ENCODE measurements at places on chromosomes 12 and 14.

GRCh38 chr12:120711411-120711810 is 1.2 kb downstream of the UNC119B start:
- DNase-seq: no peak

- DNase-seq: peak; percentile 55
These were observed 10.3 kb upstream of the SP7 start for GRCh38 chr12:53346491-53346890.

GRCh38 chr14:84068288-84068687 is 1461.7 kb upstream of the FLRT2 start:
- no peak for DNase-seq

DNA sequence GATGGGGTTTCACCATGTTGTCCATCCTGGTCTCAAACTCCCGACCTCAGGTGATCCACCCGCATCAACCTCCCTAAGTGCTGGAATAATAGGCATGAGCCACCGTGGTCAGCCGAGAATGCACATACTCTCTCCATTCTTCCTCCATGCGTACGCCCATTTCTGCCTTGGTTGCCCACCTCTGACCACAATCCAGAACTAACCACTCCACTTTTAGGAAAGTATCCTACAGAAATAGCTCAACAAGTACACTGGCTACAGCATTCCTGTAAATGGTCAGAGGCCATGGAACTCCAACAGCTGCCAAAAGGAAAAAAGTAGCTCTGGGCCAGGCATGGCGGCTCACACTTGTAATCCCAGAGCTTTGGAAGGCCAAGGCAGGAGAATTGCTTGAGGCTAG is 60.7 kb downstream of the IRF2BPL start:
- DNase-seq: no peak

- DNase-seq: no peak
These were observed 550.8 kb downstream of the MED13L start for GRCh38 chr12:115726691-115727090.

- no peak for DNase-seq
These were observed 177.0 kb upstream of the G2E3 start for GRCh38 chr14:30381861-30382480.

GRCh38 chr12:62700091-62700880 is 233.7 kb downstream of the MON2 start:
- DNase-seq: peak; percentile 18

- DNase-seq: peak; percentile 93
These were observed 3.2 kb downstream of the SUSD6 start for GRCh38 chr14:69614592-69614991.

DNA sequence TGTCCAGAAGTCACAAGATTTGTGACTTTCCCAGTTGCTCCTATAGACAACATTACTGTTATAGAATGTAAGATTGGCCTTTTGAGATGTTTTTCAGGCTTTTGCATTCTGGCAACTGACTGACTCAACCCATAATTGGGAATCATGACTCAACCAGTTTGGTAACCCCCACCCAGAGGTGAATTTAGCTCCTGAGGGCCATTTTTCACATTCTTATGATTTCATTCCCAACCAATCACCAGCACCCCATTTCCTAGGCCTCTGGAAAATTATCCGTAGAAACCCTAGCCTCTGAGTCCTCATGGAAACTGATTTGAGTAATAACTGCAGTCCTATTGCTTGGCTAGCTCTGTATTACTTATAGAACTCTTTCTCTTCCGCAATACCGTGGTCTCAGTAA is 626.0 kb upstream of the SEL1L start:
- no peak for DNase-seq

GRCh38 chr12:15538881-15539280 is 216.6 kb downstream of the PTPRO start:
- DNase-seq: no peak

DNA sequence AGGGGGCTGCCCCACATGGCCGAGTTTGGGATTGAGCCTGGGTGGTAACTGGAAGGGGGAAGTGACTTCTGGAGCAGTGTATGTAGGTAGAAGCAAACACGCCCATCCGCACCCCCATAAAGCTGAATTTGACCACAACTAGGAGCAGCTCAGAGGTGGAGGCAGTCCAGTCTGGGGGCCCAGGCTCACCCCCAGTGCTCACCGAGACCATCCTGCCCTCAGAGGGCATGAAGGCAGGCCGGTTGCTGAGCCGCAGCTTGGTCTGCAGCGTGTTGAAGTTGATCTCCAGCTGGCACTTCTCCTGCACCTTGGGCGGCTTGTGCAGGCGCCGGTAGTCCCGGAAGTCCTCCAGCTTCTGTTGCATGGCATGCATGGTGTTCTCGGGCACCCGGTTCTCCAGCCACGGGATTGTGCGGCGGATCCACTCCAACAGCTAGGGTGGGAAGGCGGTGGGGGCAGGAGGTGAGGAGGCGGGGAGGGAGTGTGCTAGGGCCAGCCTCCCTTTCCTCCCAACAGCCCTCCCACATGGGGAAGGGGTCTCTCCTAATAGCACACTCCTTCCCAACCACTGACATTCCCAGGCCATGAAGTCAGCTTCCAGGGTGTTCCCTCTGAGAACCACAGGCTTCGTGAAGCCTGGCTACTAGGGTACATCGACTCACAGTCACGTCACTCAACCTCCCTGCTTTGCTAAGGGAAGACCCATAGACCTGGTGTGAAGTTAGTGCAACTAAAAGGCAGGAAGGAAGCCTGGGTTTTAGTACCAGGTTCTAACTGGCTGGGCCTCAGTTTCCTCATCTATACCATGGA is 87.0 kb downstream of the ACTN1 start:
- DNase-seq: no peak

- DNase-seq: peak; percentile 62
These were observed 15.7 kb downstream of the SIVA1 start for GRCh38 chr14:104768437-104769323.

- DNase-seq: peak; percentile 65
These were observed 2.7 kb downstream of the BHLHE41 start for GRCh38 chr12:26122061-26122680.

DNA sequence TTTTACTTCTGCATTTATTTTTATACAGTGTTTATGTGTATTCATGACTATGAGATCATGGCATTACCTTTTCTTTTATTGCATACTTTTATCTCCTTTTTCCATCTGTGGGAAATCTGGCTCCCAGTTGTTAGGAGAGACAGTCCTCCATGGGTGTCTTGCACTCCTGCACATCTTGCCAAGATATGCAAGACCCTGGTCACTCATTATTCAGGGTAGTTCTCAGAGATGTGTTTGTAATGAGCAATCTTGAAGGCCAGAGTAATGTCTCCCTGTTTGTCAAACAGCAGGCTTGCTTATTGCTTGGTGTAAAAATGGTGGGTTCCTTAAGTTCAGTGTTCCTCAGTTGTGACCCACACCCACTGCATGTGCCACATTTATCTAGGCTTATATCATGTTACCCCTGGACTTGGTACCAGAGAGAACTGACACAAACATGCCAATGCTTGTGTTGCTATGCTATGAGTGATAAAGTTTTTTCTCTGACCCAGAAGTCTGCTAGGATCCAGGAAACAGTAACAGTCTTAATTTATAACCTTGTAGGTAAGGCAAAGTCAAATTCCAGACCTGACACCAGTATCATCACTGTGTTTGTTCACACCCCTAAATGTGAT is 36.8 kb downstream of the PPHLN1 start:
- no peak for DNase-seq

- DNase-seq: no peak
These were observed 924.3 kb downstream of the BCL11B start for GRCh38 chr14:98347686-98348085.

DNA sequence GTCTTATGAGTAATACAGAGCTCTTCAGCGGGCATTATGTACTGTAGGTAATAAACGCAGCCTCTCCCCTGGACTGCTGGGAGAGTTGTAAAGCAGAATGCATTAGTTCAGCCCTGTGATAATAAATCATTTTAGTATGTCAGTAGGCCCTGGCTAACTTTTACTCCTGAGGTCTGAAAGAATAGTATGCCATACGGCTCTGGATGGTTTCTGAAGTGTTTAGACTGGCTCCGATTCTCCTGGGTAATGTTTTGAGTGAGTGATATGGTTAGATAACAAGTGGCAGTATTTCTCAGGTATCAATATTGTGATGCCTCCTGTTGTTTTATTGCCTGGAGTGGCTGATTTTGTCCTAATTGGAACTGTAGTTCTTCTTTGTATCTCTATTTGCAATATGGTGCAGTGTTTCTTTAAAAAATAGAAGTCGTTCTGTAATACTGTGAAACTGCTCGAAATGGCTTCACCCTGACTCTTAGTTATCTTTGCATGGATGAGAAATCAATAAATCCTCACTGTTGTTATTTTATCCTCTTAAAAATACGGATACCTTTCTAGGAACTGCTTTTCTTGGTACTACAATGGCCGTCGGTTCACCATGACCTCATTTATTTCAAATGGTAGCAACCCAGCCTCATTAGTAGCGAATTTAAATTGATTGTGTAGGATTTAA is 100.2 kb downstream of the PDZRN4 start:
- DNase-seq: no peak

DNA sequence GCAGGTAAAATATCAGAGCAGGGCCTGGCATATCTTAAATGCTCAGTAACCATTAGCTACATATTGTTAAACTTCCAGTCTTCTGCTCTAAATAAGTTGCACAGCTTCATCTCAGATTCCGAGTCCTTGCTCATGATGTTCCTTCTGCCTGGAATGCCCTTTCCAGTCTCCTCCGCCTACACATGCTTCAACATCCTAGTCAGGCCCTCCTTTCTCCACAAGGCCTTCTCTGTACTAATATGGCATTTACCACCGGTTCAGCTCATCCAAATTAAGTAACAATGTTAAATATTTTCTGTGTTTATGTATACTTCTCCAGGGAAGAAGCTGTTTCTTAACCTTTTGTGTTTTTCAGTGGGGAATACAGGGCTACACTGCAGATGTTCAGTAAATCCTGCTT is 8.5 kb downstream of the DHH start:
- no peak for DNase-seq

DNA sequence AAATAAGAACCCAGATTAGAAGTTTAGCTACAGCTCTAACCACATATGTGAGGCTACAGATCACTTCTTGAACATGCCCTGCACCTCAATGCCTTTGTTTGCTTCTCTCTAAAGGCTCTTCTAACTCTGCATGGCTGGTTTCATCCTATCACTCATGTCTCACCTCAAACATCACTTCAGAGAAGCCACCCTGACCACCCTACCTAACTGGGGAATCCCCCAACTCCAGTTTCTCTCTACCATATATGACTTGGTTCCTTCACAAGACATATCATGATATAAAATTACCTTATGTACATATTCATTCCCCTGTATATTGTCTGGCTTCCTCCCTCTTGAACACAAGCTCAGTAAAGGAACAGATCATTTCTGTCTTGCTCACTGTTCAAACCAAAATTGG is 250.2 kb upstream of the GRIP1 start:
- no peak for DNase-seq

- DNase-seq: peak; percentile 27
These were observed 49.5 kb downstream of the PPP2R5C start for GRCh38 chr14:101810897-101811621.

GRCh38 chr14:99234961-99235571 is 36.9 kb downstream of the BCL11B start:
- DNase-seq: no peak

DNA sequence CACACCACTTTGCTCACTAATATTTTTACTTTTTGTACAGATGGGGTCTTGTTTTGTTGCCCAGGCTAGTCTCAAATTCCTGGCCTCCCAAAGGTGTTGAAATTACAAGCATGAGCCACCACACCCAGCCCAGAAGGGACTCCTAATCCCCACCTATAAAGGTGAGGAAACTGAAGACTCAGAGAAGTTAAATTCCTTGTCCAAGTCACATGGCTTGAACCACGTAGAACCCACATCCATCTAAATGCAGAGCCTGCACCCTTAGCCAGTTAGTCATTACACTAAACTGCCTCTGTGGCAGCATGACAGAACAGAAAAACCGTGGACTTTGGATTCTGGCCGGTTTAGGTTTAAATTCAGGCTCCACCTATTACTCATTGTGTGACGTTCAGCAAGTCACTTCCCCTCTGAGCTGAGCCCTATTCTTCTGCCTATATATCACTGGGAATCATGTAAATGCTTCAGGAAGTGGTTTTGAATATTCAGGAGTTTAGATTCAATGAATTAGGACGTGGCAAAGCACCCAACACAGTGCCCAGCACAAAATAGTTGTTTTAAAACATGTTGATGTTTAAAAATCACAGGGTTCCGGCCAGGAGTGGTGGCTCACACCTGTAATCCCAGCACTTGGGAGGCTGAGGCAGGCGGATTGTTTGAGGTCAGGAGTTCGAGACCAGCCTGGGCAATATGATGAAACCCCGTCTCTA is 3.0 kb upstream of the CORO1C start:
- DNase-seq: peak; percentile 91

DNA sequence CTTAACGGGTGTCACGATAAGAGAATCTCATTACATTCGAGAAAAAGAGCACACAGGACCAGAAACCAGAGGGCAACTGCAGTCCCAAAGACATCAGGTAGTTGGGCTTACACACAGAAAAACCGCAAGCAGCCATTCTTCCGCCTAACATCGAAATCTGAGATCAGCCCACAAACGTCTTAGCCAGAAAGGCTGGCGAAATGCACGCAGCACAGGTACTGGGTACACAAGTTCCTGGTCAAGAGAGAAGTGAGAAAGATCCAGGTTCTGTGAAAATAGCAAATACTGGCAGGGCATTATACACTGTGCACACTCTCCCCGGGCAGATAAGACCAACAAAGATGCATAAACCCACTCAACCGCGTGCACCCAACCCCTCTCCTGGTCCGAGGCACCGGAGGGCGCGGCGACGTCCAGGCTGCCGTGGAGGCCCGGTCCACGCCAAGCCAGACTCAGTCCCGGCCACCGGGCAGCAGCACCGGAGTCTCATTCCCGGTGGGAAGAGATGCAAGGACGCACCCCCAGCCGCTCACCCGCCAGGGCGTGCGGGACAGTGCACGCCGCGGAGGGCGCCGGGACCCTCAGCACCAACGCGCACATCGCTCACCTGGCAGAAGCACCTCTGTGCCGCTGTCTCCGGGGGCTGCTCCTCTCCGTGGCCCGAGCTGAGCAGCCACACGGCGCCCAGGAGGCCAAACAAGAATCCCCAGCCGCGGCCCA is 437 bp downstream of the ERO1A start:
- DNase-seq: no peak

- no peak for DNase-seq
These were observed 21.3 kb upstream of the LDHB start for GRCh38 chr12:21678959-21679358.

GRCh38 chr14:22653012-22653621 is 9.0 kb upstream of the OR6J1 start:
- DNase-seq: peak; percentile 81

DNA sequence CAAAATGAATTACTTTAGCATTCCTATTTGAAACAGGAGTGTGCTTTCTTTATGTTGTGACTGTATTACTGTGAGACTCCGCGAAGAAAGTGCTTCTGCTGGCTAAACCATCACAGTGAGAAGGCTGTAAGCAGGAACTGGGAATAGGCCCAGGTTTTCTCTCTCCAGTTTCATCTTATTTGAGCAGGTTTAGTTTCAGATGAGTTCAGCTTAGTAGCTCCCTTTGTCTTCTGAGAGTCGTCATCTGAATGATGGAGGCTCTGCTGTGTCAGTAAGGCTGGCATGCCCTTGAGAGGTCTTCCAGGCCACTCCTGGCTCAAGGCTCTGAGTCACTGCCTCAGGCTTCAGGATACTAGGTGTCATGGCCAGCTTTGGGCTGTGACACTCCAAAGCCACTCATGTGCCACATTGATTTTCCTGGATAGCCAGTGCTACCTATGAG is 205.6 kb upstream of the RGS6 start:
- DNase-seq: no peak

- DNase-seq: no peak
These were observed 57.9 kb downstream of the SLC38A1 start for GRCh38 chr12:46210873-46211439.

All from inflammatory macrophage treated with lipopolysaccharide for 1 hour (primary cell).